ENCODE measurements at places on chromosomes 13 and 19.
A peak's percentile ranks its signal among the peaks of the same experiment; 100 is the strongest.

- peak; percentile 75 for DNase-seq
Observed at GRCh38 chr13:26561651-26562511, 4.4 kb downstream of the WASF3 start.

DNA sequence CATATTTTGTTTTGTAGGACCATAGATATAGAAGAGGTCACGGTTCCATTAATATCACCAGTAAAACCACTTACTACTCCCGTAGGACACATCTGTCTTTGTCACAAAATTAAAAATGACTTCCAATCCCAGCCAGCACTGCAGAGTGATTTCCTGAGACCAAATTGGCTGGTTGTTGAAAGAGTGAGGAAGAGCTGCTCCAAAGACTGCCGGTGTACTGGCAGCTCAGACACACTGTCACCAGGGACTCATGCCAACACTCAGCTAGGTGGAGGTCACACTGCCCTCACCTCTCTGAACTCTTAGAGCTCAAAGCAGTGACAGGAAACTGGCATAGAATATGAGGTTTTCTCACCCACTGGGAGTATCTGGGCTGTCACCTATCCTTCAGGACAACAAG, 52.1 kb downstream of the FLT1 start:
- DNase-seq, result no peak

- no peak for DNase-seq
Observed at GRCh38 chr19:14495672-14496028, 277 bp downstream of the GIPC1 start.

GRCh38 chr13:19561585-19561984, 253 bp upstream of the TPTE2 start:
- DNase-seq, result no peak

GRCh38 chr13:111183087-111183645, 68.1 kb downstream of the ARHGEF7 start:
- no peak for DNase-seq

DNA sequence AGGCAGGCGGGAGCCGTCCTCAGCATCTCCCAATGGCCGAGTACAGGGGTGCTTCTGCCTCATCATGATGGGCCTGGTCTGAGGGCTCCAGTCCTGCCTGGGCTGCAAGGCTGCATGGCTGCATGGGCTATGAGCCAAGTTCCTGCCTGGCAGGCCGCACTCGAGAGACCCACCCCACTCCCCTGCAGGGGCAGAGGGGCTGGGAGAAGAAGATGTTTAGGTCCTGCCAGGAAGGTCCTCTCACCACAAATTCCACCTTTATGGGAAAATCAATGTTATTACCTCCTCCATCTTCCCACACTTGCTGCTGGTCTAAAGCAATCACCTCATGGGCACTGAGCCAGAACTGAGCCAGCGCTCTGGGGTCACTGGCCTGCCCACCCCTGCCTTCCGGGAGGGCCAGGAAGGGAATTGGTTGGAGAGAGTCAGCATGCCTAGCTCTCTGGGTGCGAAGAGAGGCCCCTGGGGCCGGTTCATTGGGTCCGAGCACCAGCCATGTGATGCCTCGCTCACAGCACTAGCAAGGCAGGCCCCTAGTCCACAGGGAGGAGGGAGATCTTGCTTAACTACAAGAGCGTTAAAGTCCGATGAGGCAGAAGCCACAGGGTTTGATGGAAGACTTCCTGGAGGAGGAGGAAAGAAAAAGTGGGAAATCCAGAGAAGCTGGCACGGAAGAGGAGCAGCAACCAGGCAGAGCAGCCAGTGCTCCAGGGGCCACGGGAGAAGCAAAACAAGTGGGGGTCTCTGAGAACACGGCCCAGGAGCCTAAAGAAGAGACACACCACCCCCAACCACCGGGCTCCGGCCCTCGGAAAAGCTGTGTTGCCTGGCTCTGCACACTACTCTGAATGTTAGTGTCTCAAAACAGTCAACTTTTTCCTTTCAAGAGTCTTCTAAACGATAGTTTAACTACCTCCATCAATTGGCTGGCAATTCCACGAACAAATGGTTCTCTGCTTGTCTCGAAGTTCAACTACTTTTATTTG, 63.1 kb downstream of the CEBPG start:
- DNase-seq, result no peak

DNA sequence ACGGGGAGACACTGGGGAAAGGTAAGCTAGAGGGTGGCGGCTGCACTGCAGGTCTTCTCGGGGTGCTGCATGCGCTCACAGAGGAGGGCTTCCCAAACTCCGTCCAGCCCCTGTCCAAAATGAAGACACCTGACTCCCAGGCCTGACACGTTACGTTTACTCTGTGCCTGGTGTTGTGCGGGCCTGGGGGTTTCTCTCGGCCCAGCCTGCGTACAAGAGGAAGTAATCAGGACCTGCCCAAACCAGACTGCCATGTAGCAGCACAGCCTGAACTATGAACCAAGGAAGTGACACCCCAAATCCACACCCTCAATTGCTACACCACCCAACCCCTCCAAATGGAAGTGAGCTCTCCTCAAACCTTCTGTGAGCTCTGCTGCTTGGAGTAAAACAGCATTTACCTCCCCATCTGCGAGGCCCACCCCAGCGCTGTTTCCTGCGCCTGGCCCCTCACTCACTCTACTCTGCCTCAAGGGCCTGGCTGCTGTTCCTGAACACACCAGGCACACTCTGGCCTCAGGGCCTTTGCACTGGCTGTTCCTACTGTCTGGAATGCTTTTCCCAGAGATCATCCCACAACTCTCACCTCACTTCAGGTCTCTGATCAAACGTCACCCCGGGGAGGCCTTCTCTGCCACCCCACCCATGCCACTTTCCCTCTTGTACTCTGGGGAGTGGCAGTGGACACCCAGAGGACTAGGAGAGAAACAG, 3.0 kb downstream of the HSPBP1 start:
- DNase-seq, result no peak

- no peak for DNase-seq
Observed at GRCh38 chr19:29187676-29188075, 25.3 kb downstream of the UQCRFS1 start.

GRCh38 chr13:35850569-35850968, 280.6 kb downstream of the DCLK1 start:
- no peak for DNase-seq

- DNase-seq, result no peak
Observed at GRCh38 chr19:42363614-42364346, 26.3 kb downstream of the CNFN start.

GRCh38 chr13:114259374-114259773, 22.0 kb upstream of the UPF3A start:
- no peak for DNase-seq

DNA sequence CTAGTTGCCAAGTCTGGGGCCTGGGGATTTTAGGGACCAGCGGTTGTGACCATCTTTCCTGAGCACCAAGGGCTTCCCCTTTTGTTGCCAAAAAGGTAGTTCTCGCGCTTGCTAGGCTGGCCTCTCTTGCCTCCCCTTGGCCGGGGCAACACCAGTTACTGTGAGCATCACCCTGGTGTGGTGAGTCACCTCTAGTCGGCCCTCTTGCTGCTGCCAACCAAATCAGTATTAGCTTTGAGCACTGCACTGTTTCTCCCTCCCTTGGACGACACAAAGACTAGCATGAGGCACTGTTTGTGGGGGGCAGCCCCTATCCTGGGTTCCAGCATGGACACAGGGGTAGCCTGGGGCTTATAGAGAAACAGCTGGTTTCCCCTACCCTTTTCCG, 6.9 kb downstream of the SYDE1 start:
- peak; percentile 75 for DNase-seq

DNA sequence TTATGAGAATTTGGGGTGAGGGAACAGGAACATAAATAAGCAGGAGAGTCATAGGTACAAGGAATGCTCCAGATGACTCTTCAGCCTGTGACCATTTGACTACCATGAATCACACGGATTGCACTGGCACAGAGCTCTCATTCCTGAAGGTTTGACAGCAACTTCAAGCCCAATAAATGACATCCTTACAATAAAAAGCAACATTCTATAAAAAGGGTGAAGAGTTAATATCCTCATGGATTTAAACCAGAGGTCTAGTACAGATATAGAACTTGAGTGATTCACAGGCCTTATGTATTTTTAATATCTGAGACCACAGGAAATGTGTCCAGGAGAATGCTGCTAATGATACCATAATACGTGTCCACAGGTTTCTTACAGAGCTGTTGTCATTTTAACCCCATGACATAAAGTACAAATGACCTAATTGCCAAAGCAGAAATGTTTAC, 158.1 kb downstream of the IRS2 start:
- DNase-seq, result peak; percentile 87

GRCh38 chr19:45177817-45178261, at the start of gene TRAPPC6A:
Gene TRAPPC6A (minus strand): TSS chr19:45178237. CDS start chr19:45178218, 19 bp downstream.
- peak; percentile 91 for DNase-seq

- no peak for DNase-seq
Observed at GRCh38 chr19:20414120-20414519, 151.5 kb downstream of the ZNF737 start.

DNA sequence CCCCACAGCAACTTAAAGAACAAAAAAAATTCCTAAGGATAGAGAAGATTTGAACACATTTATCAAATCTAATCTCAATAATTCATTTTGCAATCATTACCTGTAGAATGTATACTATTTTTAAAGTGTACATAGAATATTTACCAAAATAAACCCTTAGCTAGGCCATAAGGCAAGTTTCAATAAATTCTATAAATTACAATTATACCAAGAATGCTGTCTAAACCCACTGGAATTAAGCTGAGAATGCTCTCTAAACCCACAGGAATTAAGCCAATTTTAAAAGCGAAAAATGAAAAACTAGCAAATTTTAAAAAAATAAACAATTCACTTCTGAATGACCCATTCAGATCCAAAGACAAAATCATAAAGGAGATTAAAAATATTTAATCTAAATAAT, 540.4 kb upstream of the NBEA start:
- no peak for DNase-seq

DNA sequence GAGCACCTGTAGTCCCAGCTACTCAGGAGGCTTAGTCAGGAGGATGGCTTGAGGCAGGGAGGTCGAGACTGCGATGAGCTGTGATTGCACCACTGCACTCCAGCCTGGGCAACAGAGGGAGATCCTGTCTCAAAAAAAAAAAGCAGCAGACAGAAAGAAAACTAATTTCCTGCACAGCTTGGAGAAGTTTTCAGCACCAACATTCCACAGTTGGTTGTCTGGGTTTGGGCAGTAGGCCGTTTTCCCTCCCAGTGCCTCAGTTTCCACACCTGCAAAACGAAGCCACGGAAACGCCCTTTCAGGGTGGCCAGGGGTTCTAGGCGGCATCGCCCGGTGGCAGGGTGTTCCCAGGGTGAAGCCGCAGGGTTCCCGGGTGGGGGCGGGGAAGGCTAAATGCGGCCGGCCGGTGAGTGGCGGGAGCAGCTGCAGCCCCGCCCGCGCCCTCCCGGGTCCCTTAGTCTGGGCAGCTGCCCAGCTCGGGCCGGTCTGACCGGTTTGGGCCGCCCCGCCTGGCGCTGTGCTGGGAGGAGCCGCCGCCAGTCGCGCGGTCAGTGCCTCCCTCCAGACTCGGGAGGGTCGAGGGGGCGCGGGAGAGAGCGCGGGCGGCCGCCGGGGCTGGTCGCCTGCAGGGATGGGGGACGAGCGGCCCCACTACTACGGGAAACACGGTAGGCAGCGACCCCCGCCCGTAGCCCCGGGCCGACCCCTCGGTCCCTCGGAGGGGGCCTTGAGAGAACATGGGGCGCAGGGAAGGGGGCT, at the start of gene SLC44A2:
SLC44A2 (plus strand) TSS at position 551 of the 759 bp plus-strand sequence; CDS start at position 632, 81 bp downstream.
- peak; percentile 50 for DNase-seq

DNA sequence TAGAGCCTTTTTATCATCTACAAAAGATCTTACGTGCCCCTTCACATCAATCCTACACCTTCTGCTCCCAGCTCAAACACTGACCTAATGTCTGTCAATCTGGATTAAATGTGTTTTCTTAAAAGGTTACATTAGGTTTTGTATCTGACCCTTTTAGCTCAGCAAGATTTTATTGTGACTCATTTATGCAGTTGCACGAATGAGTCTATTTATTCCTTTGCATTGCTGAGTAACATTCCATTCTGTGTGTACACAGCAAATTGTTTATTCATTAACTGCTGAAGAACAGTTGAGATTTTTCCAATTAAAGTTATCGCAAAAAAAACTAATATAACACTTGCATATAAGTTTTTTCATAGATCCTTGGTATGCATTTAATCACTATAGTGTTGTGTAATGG, 253.9 kb upstream of the GPC6 start:
- no peak for DNase-seq

DNA sequence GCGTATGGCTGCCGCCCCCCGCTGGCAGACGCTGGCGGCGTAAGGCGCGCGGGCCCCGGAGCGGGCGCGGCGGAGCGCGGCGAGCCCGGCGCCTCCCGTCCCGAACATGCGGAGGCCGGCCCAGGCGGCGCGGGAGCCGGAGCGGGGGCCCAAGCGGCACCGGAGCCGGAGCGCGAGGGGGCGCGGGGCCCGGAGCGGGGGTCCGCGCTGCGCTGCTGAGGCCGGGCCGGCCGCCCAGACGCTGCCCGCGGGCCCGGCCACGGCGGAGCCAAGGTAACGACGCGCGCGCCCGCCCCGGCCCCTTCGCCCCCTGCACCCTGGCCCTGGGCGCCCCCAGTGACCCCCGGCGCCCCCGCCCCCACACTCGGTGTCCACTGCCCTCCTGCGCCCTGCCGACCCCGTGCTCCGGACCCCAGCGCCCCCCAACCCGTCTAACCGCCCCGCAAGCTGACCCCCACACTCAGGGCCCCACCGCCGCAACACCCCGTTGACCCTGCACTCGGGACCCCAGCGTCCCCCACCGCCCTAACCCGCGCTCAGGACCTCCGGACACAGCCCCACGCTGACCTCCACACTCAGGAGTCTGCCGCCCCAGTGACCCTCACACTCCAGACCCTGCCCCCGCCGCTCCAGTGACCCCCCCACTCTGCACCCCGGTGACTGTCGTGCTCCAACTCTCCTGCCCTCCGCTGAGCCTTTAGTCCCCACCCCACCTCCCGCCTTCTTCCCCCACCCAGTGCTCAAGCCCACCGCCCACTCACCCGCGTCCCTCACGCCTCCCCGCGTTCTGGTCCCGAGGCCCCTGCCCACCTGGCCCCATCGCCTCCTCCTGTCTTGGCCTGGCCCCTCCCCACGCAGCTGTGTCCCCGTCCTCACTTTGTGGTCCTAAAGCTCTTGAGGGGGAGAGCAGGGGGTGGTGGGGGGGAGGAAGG, at the start of gene CSNK1G2:
CSNK1G2 (plus strand) TSS at position 27 of the 932 bp plus-strand sequence. CDS start 28,601 bp downstream, outside the sequence.
- DNase-seq, result no peak

DNA sequence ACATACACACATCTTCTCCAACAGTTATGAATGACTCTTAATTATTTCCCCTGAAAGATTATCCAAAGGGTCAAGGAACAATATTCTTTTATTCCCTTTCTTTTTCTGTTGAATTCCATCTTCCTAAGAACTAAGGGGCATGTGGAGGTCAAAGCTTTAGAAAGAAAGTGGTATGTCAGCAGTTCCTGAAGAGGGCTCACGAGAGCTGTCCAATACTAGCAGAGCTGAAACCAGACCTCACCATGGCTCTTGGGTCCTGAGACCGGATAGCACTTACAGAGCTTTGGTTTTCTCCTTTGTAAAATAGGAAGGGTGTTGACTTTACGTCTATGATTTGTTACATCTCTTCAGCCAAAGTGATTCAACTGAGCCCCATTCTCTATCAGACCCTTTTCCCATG, 109.8 kb upstream of the FREM2 start:
- no peak for DNase-seq

DNA sequence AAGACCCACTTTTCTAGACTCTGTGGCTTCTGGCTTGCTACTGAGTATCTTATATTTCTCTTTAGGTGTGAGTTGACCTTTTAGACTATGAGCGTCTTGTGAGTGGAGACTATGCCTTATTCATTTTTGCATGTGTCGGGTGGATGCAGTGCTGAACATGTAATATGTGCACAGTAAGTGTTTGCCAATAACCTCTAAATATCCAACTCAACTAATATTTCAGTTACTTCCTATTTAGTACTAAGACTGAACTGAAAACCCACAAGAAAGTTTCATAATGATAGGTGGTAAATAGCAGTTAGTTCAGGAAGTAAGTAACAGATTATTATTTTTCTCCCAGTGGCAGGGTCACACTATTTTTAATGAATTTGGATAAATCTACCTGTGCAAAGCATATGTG, 269.3 kb downstream of the KCNRG start:
- DNase-seq, result no peak
